ENCODE measurements at places on chromosomes 6 and 20. TPM values are rescaled to one million over a fixed set of nuclear protein-coding genes. Genes with fewer than 3 reads are reported as not detected.

Gene TRIM10
- total RNA-seq: 1.4 TPM

DNA sequence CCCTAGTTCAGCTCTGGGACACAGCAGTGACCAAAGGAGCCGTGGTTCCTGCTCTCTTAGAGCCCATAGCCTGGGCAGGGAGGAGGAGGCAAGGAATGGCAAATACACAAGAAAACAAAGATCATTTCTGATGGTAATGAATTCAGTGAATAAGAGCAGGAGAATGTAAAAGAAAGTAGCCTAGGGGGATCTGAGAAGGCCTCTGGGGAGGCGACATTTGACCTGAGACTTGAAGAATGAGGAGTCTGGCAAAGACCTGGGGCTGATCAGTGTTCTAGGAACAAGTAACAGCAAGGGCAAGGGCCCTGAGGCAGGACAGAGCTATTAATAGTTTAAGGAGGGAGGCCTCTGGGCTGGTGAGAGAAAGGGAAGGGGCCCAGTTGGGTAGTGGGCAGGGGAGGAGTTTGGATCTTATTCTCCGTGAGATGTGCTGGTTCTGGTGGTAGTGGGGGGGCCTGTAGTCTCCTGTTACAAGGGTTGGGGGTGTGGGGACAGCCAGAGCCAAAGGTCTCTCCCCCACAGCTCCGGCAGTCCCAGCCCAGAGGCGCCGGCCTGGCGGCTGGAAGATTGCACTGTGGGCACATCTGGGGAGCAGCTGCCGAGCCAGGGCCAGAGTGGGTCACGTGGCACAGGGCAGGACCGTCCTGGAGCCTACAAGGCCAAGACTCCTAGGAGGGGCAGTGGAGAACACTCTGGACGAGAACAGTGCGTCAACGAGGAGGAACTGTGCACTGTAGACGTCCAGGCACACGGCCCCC is 9.3 kb upstream of the ID1 start:
- no peak overlapping the region for H3K4me3 ChIP-seq
- no peaks in the 10 kb centered on the region for H3K27me3 ChIP-seq
- peak; percentile 87 for DNase-seq
- H3K4me1 ChIP-seq: peaks cover 25% of the 10 kb centered on the region

GRCh38 chr20:21615617-21616080 is 89.8 kb upstream of the PAX1 start:
- H3K4me1 ChIP-seq: peaks cover 4% of the 10 kb centered on the region
- no peak overlapping the region for H3K27ac ChIP-seq
- H3K36me3 ChIP-seq: no peaks in the 10 kb centered on the region
- no peaks in the 10 kb centered on the region for H3K27me3 ChIP-seq
- peak; percentile 70 for DNase-seq
- H3K4me3 ChIP-seq: no peak overlapping the region

Gene BEND6
- not detected for total RNA-seq

Gene EYS
- total RNA-seq: not detected

DNA sequence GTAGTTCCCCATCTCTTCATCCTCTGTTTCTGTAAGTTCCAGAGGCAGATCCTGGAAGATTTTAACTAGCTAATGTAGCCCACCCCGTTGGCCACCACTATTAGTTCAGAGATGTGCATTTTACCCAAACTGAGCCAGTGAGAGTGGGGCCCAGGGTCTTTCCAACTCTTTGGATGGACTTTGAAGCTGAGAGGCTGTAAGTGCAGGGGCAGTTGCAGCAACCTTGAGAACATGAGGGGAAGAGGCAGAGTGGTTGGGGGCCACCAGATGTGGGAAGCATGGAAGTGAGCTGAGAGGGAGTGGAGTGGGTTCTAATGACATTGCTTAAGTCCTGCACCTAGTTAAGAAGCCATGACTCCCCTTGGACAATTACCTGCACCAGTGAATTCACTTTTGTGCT is 72.2 kb downstream of the CDH26 start:
- no peak overlapping the region for H3K4me3 ChIP-seq
- no peak for DNase-seq
- H3K27ac ChIP-seq: no peak overlapping the region
- peaks cover 42% of the 10 kb centered on the region for H3K4me1 ChIP-seq

DNA sequence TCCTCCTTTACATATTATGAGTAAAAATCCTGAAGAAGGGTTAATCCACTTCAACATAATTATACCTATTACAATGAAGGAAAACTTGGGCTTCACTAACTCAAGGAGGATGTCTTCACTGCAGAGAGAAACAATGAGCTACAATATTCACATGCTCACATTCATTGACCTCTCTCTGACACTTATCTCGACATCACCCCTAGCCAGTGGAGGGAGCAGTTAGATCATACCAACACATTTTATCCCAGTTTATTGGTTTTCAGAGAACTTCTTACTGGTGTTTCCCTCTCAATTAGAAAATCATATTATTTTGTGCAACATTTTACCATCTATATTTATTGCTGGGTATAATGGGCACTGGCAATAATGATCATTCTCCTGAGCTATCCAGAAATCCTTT is 646.5 kb downstream of the TENT5A start:
- no peaks in the 10 kb centered on the region for H3K27me3 ChIP-seq
- no peaks in the 10 kb centered on the region for H3K36me3 ChIP-seq
- no peak overlapping the region for H3K4me3 ChIP-seq

Gene KHDC1
- 8.6 TPM for total RNA-seq

GRCh38 chr6:36781669-36782068 is 57.6 kb downstream of the CPNE5 start:
- no peak overlapping the region for H3K27ac ChIP-seq
- no peaks in the 10 kb centered on the region for H3K27me3 ChIP-seq
- H3K36me3 ChIP-seq: no peaks in the 10 kb centered on the region
- DNase-seq: no peak

DNA sequence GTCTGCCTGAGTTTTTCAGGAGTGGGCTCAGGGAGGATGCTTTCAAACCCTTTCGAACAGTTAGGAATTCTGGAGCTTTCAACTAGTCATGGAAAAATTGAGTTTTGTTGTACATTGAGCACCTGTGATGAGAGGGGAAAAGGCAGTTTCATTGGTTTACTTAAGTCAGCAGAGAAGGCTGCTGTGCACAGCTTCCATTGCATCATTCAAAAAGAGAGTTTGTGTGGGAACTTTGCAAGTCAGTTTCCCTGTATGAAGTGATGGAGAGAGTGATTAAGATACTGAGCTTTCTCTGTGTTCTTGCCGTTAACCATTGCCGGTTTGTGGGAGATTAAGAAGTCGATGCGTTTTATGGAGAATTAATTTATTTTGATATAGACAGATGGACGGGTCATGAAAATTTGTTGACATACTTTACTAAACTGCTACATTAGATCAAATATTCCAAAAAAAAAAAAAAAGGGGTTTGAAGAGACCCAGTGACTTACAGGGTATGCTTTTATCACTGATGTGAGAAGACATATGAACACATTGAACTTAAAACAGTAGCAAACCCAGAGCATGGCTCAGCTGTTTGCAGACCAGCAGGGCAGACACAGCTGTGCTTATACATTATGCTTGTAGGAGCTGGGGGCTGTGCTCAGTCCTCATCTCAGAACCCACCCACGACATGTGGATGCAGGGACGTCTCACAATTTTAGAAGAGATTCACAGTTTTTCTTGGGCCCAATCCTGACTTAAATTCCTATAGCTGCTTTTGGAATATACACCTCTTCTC is 234.1 kb downstream of the SOX4 start:
- H3K36me3 ChIP-seq: no peaks in the 10 kb centered on the region
- DNase-seq: no peak
- H3K4me3 ChIP-seq: no peak overlapping the region
- H3K4me1 ChIP-seq: peaks cover 46% of the 10 kb centered on the region
- H3K27ac ChIP-seq: peak overlapping the region; percentile 76

Gene WFDC5
- total RNA-seq: not detected

DNA sequence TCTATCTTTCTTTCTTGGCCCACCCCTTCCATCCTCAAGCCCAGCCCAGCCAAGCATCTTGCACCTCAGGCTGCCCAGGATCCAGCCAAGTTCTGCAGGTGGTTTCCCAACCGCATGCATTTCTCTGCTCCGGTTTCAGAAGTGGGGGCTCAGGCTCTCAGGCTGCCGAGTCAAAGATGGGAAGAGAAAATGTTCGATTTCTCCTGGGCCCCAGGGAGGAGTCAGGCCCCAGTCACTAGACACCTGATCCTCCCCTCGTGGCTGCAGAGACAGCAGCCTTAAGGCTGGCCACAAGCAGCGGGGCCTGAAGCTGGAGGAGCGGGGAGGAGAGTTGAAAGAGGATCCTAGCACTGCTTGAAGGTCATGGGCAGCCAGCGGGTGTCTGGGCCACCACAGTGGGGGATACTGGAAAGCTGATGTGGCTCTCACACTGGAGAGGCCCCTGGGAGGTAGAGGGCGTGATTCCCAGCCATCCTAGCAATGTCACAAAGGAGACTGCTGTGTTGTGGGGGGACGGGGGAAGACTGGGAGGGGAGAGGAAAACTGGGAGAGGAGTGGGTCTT is 42.2 kb upstream of the ZFAND3 start:
- no peaks in the 10 kb centered on the region for H3K27me3 ChIP-seq
- no peaks in the 10 kb centered on the region for H3K4me1 ChIP-seq
- H3K4me3 ChIP-seq: no peak overlapping the region

GRCh38 chr6:82143041-82143481 is 104.5 kb downstream of the IBTK start:
- H3K36me3 ChIP-seq: no peaks in the 10 kb centered on the region
- H3K4me1 ChIP-seq: peaks cover 34% of the 10 kb centered on the region
- H3K27me3 ChIP-seq: no peaks in the 10 kb centered on the region
- peak overlapping the region; percentile 90 for H3K27ac ChIP-seq

GRCh38 chr6:140175486-140175885 is 801.0 kb upstream of the CITED2 start:
- H3K27ac ChIP-seq: no peak overlapping the region
- no peak for DNase-seq
- H3K36me3 ChIP-seq: no peaks in the 10 kb centered on the region
- no peaks in the 10 kb centered on the region for H3K4me1 ChIP-seq
- H3K4me3 ChIP-seq: no peak overlapping the region

Gene HCK
- total RNA-seq: not detected

DNA sequence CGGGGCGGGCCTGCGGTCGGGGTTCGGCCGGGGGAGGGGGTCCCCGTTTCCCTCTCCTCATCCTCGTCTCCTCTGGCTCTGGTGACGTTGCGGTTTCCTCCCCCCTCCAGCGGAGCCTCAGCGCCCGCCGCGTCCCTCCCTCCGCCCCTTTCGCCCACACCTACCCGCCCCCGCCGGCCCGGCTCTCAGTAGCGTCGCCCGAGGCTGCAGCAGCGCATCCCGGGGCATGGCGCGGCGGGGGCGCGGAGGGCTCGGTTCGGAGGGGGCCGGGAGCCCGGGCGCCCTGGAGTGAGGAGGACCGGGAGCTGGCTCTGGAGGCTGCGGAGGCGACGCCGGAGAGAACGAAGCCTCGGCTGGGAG is at the start of gene DSE:
TSS of gene DSE (plus strand) at position 188 of the 360 bp plus-strand sequence. CDS start 28,304 bp downstream, outside the sequence.
- no peaks in the 10 kb centered on the region for H3K36me3 ChIP-seq

GRCh38 chr6:125957845-125958244 is 1.3 kb downstream of the HINT3 start:
- H3K27ac ChIP-seq: no peak overlapping the region
- no peaks in the 10 kb centered on the region for H3K27me3 ChIP-seq
- no peaks in the 10 kb centered on the region for H3K36me3 ChIP-seq
- peaks cover 12% of the 10 kb centered on the region for H3K4me1 ChIP-seq
- H3K4me3 ChIP-seq: peak overlapping the region; percentile 99
- peak; percentile 52 for DNase-seq
